Left ventricle myocardium inferior (tissue), 1 donor: ENCODE measurements at places on chromosomes 5 and 9.

GRCh38 chr9:120177121-120177520 is 402.8 kb downstream of the CDK5RAP2 start:
- no peak for DNase-seq

DNA sequence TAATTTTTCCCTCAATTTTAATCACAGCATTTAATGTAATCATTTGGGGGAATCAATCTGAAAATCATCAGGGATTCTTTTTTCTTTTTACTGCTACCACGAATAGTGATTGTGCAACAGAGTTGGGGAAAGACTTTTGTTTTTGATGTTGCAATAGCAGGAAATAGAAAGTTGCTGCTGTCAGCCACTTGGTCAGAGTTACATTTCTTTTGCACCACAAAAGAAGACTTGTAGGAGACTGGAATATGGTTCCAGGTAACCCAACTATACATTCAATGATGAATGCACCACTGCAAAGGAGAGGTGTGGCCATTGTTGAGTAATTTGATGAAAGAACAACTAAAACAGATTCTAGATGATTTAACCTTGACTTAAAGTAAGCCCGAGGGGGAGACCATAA is 46.3 kb upstream of the PALM2AKAP2 start:
- no peak for DNase-seq

DNA sequence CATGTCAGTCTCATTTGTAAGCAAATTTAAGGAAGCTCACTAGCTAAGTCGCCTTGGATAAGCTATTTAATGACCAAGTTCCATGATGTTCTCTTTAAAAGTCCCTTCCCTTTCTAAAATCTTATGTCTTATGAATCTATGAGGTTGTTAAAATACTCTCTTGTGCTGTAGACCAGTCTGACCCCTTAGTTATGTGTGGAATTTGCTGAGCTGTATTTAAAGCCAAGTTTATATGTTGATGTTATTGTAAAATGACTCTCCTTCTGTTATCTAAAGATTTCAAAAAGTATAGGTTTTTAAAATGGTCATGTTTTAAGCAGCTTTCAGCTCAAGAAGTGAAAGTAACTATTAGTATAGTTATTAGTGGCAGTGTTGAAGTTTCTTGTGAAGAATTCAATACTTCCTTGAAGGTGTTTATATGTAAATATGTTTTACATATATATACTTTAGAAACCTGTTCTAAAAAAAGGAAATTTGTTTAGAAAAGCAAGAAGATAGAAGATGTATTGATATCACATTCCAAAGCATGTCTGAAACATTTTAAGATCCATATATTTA is 92.2 kb downstream of the CDC42SE2 start:
- no peak for DNase-seq

GRCh38 chr5:23893561-23893960 is 386.2 kb downstream of the PRDM9 start:
- no peak for DNase-seq

DNA sequence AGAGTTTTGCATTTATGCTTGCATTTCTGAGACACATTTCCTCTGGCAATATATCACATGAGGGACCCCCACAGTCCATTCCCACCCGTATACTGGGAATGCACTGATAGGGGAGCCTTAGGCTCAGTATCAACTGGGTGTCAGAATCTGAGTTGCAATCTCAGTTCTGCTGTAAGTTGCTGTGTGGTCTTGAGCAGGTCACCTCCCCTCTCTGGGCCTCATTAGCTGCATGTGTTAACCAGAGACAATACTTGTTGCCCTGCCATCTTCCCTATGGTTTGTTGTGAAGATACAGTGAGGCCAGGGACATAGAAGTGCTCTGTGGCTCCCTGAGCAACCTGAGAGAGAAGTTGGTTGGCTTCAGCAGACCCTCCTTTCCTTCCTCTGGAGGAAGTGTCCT is 55.7 kb upstream of the TGFBR1 start:
- DNase-seq: no peak

DNA sequence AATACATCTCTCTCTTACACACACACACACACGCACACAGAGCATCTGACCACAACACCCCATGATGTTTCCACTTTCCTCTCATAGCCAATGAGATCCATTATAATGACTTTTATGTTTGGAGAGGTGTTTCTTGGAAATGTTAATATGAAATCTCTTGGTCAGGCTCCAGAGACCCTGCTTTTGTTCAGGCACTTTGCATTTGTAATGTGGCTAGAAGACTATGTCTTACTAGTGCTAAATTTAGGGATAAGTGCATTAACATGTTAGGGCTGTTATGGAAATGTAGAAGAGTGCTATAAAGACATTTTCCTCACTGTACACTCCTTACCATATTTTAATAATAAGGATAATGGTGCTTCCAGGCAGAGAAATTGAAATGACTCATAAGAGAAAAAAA is 3.8 kb downstream of the CDH9 start:
- no peak for DNase-seq

DNA sequence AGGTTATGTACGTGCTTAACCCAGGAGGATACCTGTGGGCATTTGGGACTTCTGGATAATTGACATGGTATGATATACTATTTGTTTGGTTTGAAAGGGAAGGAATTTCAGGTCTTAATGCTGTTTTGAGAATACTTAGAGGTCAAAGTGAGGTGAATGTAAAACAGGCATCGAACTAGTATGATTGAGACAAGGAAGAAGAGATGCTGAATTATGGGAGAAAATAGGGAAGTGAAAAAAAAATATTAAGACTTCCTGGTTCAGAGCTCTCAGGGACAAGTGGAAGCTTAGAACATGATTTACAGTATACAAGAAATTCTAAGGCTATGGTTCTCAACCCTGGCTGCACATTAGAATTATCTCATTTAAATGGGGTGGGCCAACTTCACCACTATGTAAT is 115.3 kb downstream of the CD180 start:
- DNase-seq: no peak
